ENCODE measurements at places on chromosomes 7 and 10.
A peak's percentile ranks its signal among the peaks of the same experiment; 100 is the strongest.

GRCh38 chr7:4178916-4179687, 503.0 kb upstream of the FOXK1 start:
- no peak for DNase-seq

DNA sequence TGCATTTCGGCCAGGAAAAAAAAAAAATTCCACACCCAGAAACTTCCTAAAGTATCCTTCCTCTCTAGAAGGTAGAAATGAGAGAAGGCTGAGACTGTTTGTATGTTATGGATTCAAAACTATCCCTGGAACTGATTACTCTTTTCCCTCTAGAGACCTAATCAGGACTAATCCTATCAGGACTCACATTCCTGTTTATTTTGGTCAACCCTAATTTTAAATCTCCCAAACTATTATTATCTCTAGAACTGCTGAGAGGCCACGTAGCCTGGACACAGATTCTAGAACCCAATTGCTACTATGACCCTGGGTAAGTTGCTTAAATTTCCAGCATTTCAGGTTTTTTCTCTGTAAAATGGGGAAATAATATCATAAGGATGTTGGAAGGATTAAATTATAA, 346.8 kb upstream of the MEOX2 start:
- no peak for DNase-seq

DNA sequence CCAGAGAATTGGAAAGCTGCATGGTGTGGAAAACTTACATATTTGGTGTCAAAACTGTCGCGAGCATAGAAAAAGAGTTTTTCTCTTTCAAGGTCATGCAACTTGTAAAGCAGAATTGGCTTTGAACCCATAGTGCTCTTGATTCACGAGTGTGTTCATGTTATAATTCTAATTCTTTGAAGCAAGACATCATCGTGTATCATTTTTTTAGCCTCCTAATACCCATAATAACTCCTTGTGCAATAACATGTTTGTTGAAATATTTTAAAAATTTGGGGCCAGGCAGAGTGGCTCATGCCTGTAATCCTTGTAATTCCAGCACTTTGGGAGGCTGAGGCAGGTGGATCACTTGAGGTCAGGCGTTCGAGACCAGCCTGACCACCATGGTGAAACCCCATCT, 4.2 kb downstream of the CCL24 start:
- no peak for DNase-seq

GRCh38 chr10:29160150-29160617, 128.7 kb upstream of the LYZL1 start:
- no peak for DNase-seq

GRCh38 chr10:5666008-5666840, at the start of gene ASB13:
TSS of gene ASB13 (minus strand) at chr10:5666595. CDS start at chr10:5666551, 44 bp downstream.
- peak; percentile 40 for DNase-seq

DNA sequence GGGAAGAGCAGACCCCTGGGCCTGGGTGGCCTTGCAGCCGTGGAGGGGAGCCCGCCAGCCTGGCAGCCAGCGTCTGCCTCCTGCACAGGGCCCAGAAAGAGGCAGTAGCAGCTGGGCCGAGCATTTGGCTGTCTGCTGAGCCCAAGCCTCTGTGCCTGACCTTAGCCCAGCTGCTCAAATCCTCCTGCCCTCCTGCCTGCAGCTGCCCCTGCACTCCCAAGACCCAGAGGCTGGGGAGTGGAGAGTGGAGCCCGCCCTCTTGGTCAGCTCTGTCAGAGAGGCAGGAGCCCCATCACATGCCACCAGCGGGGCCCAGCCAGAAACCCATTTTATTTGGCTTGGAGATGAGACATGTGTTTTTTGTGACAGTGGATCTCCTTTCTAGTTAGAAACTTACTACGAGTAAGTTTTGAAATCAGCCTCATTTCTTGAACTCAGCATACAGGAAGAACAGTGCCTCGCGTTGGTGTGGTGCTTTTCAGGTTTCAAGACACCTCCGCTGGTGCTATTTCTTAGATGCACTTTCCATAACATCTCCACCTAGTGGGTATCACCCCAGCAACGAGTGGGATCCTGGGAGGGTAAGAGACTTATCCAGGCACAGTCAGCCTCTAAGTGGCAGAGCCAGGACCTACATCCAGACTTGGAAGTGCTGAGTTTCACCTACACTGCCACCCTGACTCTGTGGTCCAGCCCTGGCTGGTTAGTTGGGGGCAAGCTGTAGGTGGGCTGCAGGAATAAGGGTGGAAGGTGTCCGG, 477.1 kb downstream of the RPS24 start:
- DNase-seq, result no peak

GRCh38 chr10:103620352-103620740, 126.8 kb downstream of the NEURL1 start:
- no peak for DNase-seq

GRCh38 chr10:131094527-131095312, 216.8 kb downstream of the TCERG1L start:
- no peak for DNase-seq

DNA sequence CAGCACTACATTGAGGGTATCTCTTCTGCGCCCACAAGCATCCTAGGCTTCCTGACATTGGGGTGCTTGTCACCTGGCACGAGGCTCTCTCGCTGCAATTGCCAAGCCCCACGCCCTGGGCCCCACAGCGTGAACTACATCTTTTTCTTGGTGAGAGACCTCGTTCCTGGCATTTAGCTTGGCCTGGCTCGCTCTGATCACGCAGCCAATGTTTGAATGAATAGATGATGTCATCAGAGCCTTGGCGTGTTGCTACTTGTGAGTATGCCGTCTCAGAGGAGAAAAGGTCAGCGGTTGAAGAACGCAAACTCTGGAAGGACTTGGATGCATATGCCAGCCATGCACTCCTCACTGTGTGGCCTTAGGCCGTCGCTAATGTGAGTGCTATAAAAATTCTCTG, 150.2 kb upstream of the AUTS2 start:
- no peak for DNase-seq

DNA sequence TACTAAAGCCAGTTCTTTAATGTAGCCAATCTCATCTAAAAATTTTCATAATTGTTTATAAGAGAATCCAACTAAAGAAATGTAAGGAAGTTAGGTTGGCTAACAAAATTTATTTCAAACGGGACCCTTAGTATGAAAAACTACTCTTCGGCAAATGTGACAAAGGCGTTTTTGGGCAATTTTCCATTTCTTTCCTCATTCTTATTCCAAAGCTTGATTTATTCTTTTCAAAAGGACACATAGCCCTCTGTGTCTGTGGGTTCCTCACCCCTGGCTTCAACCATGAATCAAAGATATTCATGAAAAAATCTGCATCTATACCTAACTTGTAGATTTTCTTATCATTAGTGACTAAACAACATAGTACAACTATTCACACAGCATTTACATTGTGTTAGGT, 195.9 kb downstream of the ZMYND11 start:
- DNase-seq, result no peak

DNA sequence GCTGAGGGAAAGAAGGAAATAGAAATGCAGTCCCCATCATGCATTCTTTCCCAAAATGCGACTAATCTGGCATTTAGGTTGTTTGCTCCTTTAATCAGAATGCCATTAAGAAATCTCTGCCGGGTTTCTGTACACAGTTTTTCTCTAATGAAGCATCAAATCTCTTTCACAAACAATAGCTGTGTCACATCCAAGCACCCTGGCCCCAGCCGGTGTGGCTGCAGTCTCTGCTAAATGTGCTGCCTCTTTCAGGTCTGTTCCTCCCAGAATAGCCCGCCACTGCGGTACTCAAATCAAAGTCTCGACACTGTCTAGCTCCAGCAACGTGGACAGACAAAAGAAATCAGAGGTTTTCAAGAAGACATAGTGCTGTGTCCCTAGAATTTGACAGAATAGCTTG, 343.8 kb downstream of the KCNMA1 start:
- no peak for DNase-seq

GRCh38 chr10:74451127-74451829, 300.3 kb downstream of the ADK start:
- DNase-seq, result no peak

DNA sequence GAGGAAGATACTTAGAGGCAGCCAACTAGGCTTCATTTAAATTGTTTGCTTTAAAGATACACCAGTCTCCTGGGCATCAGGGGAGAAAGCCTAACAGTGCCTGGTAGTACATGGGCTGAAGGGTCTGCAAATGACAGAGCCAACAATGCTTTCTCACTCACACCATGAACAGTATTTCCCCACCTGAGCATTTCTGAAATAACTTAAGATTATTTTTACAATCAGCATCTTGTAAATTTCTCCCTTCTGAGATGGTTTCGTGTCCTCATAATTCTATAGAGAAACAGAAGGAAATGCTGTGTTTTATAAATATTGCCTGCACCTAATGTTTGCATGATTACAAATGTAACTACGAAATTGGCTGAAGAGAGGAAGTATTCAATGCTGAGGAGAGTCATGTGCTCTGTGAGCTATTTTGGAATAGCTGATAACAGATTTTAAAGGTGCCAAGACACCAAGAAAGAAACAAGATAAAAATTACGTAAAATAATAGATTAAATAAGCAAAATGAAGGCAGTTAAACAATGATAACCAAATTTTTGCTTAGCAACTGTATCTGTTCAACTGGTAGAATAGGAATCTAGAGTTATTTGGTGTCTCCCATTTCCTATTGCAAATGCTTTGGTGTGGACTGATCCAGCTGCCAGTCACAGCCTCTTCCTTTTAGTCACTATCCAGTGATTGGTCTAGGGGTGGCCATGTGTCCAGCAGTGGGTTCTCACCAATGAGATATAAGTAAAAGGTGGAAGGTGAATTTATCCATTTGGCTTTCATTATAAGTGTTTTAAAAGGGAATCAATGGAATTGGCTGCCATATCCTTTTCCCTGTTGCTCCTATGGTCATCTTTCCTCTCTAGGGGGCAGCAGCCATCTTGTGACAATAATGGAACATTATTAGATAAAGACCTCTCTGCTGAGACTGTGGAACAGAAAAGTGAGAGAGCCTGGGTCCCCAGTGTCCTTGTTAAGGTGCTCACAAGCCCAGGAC, 167.9 kb upstream of the SLC26A5 start:
- DNase-seq, result no peak

DNA sequence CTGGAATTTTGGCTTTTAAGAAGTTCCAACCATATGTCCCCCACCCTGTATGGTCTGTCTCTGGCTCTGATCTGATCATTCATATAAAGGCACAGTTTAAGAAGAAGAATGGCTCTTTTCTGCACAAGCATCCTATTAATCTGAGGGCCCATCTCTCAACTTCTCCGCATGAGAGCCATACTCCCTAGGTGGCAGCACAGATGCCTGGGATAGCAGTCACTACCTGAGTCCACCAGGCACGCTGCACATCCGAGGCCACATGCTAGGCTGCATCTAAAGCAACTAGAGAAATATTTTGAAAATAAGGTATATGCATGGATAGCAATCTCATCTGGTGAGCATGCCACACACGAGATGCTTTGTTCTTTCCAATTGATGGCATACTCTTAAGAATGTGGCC, 565.5 kb downstream of the PARD3 start:
- DNase-seq, result no peak

- DNase-seq, result no peak
Measured at GRCh38 chr7:66500087-66500486, 128.6 kb upstream of the KCTD7 start.

- no peak for DNase-seq
Measured at GRCh38 chr10:34150103-34150502, 665.0 kb downstream of the PARD3 start.

DNA sequence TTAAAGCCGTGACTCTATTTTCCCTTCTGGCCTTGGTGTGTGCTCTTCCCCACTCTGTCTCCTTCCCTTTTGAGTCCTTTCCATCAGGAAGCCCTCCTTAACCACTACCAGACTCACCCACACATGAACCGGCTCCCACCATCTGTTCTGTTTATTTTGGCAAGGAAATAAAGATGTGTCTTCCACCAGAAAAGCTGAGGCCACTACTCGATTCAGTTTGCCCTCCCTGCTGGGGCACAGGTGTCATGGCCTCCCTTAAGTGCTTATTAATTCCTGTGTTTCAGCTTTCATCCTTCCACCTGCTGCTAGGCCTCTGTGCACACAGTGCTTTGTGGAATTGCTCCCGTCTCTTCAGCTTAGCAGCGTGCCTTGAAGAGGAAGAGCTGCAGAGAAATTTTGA, 16.7 kb downstream of the POR start:
- no peak for DNase-seq

GRCh38 chr10:12459762-12460161, 110.4 kb downstream of the CAMK1D start:
- DNase-seq, result no peak

GRCh38 chr7:132206594-132206993, 369.7 kb downstream of the PLXNA4 start:
- DNase-seq, result no peak

GRCh38 chr10:132397671-132398565, 918 bp downstream of the PWWP2B start:
- no peak for DNase-seq

DNA sequence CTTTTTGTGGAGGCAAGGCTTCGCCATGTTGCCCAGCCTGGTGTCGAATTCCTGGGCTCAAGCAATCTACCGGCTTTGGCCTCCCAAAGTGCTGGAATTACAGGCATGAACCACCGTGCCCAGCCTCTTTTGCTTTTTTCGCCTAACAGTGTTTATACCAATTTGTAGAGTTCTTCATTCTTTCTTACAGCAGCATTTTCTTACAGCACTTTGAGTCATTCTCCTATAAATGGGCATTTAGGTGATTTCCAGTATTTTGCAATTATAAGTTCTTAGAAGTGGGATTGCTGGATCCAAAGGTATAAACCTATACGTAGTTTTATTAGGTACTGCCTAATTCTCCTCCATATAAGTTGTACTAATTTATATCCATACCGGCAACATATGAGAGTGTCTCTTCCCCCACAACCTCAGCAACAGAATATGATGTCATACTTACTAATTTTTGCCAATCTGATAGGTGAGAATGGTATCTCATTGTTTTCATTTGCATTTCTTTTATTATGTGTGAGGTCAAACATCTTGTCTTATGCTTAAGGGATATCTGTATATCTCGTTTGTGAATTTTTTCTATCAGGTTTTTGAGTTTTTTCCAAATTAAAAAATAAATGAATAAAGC, 39.1 kb downstream of the SUFU start:
- no peak for DNase-seq

DNA sequence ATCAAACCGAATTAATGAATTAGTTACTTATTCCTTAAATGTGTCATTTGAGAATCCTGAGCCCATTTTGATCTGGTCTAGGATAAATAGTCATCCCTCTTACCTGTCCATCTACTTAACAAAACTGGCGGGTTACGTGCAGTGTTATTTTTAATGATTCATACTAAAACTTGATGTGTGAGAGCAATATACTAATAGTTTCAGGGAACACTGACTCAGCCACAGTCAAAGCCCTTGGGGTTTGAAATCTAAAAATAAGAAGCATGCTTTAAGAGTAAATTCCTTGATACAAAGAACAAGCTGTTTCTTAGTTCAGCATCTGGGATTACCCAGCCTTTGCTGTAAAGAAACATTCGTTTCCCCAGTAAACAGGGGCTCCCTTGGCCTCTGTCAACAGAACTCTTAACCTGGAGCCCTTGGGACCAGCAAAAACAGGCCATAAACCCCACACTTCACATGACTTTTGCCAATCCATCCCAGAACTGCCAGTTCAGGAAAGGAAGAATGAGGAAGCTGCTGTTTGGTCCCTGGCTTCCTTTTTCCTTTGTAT, 370.6 kb upstream of the IGFBP3 start:
- DNase-seq, result no peak

DNA sequence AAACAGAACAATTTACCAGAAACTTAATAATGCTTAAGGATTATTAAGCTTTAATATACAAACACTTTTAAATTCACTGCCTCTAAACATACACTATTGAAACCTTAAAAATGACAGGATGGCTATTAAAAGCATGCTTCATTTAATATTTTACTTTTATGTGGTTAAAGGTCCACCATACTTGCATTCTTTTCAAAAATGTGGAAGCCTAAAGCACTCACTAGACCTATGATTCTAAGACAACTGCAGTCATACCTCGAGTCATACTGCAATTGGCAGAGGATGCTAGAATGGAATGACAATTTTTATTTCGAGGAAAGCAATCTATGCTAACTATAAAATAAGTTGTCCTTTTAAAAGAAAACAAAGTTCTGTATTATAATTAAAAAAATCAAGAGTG, 85.3 kb downstream of the PIP4K2A start:
- DNase-seq, result no peak
